Uterus (tissue), 4 donors: ENCODE measurements at places on chromosomes 7 and 10. TPM values are rescaled to one million over a fixed set of nuclear protein-coding genes. Genes with fewer than 3 reads are reported as not detected.

Gene DLX6
- 0.30 TPM for total RNA-seq

Gene DEPP1
- total RNA-seq, result 53.0 TPM

Gene GPR141
- not detected for total RNA-seq

Gene CFAP69
- total RNA-seq, result 13.1 TPM

Gene BHLHA15
- not detected for total RNA-seq

DNA sequence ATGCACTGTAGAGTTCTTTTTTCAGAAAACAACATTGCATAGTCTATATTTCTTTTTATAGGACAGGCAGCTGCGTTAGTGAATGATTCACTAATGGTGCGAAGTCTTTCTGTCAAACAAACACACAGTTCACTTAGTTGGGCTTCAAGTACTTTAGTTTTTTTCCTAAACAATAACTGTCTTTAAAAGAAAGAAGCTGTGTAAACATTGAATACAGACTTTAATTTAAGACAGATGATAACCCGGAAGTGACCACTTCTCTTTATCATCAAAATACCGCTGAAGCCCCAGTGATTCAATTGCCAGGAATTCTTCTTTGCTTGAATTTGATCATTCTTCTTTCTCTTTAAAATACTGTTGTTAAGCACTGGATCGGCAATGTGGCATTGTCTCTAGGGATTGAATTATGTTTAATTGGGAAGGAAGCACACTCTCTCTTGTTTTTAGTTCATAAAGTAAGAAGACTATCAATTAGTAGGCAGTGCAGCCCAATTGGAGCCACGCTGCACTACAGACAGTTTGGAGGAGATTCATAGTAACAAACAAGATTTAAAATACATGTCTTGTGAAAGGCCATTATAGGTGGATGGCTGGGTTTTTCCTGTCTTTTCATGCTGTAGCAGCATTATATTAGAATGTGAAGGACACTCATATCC is 30.4 kb downstream of the CNTNAP2 start:
- DNase-seq, result no peak

GRCh38 chr7:149240637-149241036 is 1.2 kb downstream of the ZNF212 start:
- no peak for DNase-seq

DNA sequence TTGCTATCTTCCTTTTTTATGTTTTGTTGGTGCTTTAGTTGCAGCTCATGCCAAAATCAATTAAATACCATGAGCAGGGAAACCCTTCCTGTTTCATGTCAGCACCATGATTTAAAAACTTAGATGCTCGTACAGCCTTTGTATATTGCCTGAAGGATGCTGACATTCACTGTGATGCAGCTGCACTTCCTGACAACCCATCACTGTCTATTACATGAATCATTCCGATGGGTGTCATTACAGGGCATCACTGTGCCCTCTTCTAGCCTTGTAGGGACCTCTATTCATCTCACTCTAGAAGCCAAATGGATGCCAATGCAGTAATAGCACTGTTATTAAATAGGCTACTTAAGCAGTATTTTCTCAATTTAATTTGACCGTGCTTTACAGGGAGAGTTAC is 18.3 kb upstream of the ITGB1 start:
- no peak for DNase-seq

DNA sequence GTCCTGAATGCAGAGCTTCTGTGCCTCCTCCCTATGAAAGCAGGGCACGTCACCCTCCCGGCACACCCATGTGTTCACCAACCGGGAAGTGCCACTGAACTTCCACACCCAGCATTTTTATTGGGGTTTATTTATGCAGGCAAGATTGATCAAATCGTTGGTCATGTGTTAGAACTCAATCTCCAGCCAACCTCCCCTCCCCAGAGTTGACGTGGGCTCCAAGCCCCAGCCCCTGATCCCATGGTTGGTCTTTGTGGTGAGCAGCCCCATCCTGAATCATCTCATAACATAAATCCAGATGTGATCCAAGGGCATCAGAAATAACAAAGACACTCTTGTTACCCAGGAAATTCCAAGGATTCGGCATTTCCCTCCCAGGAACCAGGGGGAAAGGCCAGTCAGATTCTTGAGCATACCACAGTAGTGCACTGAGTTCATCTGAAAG is 151.2 kb downstream of the TPST1 start:
- DNase-seq, result no peak

DNA sequence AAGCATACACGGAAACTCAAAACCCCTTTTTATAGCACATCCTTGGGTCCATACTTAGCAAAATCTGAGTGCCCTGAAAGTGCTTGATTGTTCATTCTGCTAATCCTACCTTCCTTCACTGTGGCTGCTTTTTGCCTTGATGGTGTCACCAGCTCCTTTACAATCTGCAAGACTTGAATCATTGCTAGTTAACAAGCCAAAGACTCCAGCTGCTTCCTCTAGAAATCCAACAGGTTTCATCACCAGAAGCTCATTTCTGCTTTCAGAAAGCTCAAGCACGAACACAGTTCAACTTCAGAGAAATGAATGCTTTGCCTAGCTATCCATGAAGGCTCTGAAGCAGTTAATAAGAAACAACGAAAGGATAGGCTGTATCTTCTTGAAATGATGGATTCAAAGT is 38.0 kb downstream of the USP6NL start:
- no peak for DNase-seq

GRCh38 chr10:35937546-35937945 is 295.4 kb upstream of the FZD8 start:
- no peak for DNase-seq

DNA sequence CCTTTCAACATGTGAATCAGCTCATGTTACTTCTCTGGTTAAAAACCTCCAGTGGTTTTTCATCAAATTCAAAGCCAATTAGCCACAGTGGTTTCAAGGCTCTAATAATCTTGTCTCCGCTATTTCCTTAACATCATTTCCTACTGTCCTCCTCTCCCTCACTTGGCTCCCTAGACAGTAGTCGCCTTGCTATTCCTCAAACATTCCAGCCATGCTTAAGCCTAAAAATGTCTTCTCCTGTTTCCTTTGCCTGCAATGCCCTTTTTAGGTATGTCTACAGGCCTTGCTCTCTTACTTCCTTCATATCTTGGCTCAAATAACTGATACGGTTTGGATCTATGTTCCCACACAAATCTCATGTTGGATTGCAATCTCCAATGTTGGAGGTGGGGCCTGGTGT is 779.4 kb upstream of the LRRN3 start:
- no peak for DNase-seq

GRCh38 chr7:114255404-114255841 is 159.2 kb upstream of the FOXP2 start:
- no peak for DNase-seq

- DNase-seq, result no peak
Observed at GRCh38 chr7:81025360-81025759, 106.5 kb upstream of the SEMA3C start.

DNA sequence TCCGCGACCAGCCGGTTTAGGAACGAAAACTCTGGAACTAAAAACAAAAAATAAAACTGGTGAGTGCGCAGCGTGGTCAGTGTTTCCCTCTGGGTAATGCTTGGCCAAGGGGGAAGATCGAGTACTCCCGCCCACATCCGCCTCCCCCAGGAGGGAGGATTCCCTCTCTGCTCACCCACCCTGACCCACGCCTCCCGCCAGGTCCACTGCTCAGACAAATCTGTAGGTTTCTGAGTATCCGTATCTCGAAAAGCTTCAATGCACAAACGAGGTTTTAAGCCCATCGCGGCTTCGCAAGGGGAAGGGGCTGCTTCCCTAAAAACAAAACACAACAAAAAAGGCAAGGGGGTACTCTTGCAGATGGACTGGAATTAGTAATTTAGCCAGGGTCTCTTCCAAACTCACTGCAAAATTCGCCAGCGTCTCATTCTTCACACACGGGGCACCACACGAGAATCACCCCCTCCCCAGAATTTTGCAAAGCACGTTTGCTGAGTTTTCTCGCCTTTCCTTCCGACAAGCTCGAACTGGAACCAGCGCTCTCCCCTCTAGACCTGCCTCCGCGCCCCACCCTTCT is 75.2 kb downstream of the INSIG1 start:
- DNase-seq, result no peak

GRCh38 chr10:13614530-13615332 is 28.0 kb downstream of the PRPF18 start:
- DNase-seq, result no peak

DNA sequence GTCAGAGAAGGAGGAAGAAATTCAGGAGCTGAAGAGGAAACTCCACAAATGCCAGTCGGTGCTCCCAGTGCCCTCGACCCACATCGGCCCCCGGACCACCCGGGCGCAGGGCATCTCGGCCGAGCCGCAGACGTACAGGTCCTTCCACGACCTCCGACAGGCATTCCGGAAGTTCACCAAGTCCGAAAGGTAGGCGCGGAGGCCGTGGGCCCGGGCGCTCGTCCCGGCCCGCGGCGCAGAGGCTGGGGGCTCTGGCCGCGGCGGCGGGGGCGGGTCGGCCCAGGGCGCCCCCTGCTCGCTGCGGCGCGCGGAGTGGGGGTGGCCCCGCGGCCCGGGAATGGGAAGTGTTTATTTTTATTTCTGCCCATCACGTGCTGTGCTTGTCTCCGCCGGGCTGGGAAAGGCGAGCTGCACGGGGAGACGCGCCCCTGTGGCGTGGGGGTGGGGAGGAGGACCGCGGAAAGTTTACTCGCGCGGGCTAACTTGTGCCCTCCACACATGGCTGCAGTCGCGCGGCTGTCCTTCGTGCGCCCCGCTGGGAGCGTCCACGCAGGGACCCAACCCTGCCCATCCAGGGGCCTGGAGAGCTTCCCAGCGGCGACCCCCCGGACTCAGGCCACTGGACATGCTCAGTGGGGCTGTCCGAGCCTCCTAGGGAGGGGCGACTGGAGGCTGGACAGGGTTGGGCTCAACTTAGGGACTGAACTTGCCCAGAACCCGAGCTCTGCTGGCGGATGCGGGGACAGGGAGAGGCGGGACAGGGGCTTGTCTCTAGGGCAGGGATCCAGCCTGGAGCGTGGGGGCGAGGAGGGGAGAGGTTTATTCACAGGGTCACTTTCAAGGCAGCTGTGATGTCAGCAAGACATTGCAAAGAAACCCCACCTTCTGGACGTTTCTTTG is 82.6 kb upstream of the PRKG1 start:
- peak; percentile 35 for DNase-seq

- no peak for DNase-seq
Observed at GRCh38 chr10:32746869-32747268, 211.2 kb downstream of the ITGB1 start.

GRCh38 chr10:5659702-5660528 is 6.5 kb downstream of the ASB13 start:
- DNase-seq, result peak; percentile 46

- peak; percentile 35 for DNase-seq
Observed at GRCh38 chr7:66696774-66697191, 43.8 kb upstream of the RABGEF1 start.

GRCh38 chr10:129223363-129223762 is 243.7 kb upstream of the MGMT start:
- DNase-seq, result no peak

DNA sequence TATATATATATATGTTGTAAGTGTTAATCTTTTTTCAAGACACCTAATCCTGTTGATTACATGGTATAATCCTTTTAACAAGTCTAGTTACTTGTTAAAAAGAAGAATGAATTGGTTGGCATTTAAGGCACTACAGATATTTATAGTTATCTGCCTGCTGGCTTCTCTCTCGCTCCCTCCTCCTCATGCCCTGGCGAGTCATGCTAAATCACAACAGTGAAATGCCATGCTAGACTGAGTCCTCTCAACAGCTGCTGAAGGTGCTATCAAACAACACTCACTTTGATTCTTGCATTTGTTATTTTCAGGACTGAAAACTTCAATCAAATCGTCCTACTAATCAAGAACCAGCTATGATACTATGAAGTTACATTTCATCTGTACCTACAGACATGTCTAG is 15.4 kb downstream of the NRAP start:
- DNase-seq, result no peak

DNA sequence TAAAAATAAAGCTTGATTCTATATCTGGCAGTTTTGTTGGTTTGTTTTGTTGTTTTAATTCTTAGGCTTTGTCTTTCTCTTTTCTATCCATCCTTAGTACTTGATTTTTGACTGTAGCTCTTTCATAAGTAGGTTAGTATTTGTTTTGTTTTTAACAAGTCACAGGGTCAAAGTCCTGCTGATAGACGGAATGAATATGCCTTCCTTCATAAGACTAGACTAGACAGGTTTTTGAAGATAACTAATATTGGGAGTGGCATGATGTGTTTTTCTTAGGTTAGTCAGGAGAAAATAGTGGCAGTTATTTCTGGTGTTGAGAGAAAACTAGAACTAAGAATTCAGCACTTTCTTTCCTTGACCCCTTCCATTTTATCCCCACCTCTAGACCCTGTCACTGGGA is 50.4 kb downstream of the CASD1 start:
- no peak for DNase-seq

DNA sequence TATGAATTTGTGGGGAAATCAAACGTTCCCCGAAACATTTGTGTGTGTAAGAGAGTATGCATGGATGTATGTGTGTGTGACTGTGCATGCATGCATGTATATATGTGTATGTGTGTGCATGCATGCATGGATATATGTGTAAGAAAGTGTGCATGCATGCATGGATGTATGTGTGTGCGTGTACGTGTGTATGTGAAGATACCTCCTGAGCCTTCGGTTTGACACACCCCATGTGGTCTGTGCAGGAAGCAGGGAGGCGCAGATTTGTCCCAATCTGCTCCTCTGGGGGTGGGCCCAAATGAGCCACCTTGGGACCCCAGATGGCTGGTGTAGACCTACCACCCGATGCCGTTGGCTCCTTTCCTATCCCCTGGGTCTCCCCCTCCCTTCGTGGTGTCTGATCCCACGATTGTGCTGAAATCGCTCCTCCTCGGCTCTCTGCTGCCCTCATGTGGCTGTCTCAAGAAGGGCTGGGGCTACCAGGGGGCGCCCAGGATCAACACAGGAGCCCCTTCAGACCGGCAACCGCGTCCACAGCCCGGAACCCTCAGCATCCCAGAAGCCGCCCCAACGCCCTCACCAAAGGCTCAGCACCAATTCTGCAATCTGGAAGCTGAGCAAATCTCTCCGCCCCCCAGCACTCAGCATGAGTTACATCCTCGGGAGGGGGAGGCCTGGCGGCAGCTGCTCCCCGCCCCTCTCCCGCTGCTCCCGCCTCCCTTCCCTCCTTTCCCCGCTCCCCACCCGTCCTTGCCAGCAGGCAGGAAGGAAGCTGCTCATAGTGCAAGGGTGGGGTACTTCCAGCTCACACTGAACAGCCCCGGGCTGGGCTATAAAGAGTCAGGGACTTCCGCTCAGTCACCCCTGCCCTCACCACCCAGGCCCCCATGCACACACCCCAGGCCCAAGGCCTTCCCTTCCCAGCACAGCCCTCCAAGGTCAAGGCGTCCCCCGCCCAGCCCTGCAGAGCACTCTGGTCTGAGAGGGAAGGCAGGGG is 2.3 kb upstream of the NOS3 start:
- peak; percentile 65 for DNase-seq

GRCh38 chr10:28381466-28381865 is 78.6 kb upstream of the MPP7 start:
- DNase-seq, result no peak
